T1000 (cell line): ENCODE measurements at places on chromosomes 1 and 21.

- no peak for DNase-seq
Measured at GRCh38 chr21:45152265-45152746, 77.9 kb downstream of the ADARB1 start.

GRCh38 chr1:241357366-241358340, 648 bp upstream of the RGS7 start:
- no peak for DNase-seq

GRCh38 chr1:152110860-152111514, 4.3 kb downstream of the TCHH start:
- no peak for DNase-seq

DNA sequence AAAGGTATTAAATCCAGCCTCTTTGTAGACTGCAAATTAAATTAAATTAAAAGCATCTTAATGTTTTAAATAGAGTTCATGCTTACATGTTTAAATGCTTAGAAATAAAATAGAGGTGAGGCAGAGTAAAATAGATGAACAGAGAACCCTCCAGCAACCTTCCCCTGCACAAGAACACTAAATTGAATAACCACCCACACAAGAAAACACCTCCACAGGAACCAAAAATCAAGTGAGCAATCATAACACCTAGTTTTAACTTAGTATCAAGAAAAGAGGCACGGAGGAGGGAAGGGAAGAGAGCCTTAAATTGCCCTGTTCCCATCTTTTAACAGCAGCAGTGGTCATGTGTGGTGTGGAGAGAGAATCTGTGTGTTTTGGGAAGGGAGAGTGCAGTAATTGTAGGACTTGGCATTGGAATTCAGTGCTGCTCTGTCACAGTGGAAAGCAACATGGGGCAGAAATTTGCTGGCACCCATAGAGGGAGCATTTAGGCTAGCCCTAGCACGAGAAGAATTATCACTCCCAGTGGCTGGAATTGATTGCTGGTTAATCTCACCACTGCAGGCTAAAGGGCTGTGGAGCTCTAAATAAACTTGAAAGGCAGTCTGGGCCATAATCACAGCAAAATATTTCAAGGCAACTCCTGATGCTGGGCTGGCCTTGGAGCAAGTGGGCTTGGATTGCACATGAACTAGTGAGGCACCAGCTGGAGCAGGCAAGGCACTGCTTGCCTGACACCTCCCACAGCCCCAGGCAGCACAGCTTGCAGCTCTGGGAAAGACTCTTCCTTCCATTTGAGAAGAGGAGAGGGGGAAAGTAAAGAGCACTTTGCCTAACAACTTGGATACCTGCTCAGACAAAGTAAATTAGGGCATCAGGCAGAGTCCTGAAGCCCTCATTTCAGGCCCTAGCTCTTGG, 1478.8 kb downstream of the NCAM2 start:
- DNase-seq, result no peak

DNA sequence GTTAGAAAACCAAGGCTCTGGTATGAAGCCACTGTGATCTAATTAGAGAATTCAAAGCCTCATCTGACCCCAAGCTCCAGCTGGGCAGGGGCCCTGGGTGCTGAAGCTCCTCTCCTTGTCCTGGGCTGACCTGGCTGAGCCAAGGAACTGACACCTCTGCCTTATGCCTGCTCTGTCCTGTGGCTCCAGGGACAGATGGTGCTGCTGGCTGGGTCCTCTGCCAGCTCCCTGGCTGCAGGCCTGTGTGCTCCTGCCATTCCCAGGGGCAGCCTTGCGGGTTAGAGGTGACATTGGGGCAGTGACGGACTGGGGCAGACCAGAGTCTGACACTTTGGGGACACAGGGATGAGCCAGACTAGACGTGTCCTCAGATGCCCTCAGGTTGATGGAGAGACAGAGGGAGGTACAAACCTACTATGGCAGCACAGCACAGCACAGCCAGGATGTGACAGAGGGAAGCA, 11.8 kb downstream of the ACOT11 start:
- DNase-seq, result no peak

- no peak for DNase-seq
Measured at GRCh38 chr1:44798481-44799365, 1.5 kb upstream of the PLK3 start.

DNA sequence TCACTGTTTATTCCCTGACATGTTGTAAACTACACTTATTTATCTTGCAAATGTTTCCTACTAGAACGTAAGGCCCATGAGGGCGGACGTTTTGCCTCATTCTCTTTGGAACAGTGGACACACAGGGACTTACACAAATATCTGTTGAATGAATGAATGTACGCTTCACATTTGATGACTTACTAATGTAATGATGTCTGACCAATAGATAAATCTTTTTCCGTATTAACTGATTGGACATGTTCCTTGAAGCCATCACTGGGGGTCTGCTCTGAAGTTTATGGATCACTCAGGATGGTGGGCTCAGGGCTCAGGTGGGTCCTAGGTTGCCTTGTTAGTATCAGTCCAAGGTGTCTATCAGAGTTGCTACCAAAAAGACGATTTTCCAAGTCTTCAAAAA, 763.2 kb upstream of the TPTE start:
- DNase-seq, result no peak

DNA sequence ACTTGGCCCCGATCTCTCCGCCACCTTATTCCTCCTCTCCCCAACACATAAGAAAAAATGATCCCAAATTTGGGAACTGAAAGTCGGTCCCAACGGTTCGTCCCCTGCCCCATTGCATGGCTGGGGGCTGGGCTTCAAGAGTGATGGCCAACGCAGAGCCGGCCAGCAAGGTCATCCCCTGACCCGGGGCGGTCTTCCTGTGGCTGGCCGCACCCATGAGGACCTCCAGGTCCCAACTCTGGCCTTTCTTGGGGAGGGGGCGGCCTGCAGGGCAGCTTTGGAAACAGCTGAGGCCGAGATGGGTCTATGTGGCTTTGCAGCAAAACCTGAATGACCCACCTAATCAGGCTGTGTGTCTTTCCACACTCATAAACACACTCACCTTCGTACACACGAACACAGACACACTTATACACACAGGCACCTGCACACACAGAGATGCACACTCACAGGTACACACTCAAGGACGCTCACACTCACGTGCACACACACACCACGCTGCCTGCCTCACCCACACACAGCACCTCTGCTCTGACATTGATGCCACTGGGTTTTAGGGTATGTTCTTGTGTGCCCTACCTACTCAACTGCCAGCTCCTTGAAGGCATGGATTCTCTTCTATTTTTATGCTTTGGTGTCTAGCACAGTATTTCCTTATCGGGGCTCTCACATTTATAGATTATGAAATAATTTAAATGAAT, 562 bp downstream of the DYNLT5 start:
- DNase-seq, result no peak

DNA sequence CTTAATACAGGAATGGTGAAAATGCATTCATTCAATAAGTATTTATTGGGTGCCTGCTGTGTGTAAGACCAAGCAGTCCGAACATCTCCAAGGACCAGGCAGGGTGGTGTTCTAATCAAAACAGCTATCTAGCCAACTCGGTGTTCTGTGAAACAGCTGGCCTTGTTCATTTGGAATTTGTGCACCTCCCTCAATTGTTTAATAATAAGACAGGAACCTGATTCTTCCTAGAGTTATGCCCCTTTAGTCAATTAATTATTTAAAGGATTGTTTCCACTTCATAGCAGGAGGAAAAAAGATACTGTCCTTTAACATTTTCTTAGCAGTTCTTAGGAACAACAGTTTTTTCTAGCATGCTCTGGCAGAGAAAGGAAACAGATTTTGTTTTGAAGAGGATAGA, 30.4 kb downstream of the S100A10 start:
- DNase-seq, result no peak

- DNase-seq, result no peak
Measured at GRCh38 chr1:163774978-163775620, 453.3 kb downstream of the NUF2 start.

DNA sequence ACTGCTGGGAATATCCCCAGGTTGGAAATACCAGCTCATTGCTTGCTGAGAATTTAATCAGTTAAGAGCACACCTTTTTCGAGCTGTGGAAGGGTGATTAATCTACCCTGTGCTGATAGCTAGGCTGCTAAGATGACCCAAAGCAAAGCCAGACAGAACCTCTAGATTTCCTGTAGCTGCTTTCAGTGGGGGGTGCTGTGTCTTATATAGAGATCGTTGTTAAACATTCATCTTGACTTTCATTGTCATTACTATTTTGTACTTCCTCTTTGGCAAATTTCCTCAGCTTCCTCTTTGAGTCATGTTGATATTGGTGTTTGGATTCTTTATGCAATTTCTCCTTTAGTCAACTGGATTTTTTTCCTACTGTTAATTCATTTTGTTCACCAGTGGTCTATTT, 155.3 kb downstream of the DISC1 start:
- DNase-seq, result no peak

DNA sequence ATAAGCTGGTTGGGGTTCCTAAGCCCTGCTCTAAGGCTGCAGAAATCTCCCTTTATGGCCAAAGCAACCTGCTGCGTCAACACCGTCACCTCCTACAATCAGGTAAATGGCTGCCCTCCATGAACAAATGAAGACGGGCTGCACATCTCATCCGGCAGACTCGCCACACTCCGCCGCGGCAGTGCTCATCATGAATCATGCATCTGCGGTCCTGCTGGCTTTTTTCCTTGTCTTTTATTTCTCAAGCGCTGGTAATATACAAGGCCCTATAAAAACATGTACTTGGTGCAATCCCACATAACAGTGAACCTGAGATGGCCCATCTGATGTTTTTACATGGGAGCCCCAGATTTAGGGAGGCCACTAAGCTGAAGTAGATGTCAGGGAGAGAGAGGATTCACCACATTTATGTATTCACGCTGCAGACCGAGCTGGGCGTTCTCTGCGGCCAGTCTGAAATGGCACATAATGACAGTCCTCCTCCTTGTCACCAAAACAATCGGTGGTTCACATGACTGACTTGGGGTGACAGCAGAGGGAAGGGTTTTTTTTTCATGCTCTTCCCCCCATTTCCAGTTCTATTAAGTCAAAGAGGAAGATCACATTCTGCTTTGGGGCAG, 91.6 kb downstream of the KAZN start:
- DNase-seq, result no peak

DNA sequence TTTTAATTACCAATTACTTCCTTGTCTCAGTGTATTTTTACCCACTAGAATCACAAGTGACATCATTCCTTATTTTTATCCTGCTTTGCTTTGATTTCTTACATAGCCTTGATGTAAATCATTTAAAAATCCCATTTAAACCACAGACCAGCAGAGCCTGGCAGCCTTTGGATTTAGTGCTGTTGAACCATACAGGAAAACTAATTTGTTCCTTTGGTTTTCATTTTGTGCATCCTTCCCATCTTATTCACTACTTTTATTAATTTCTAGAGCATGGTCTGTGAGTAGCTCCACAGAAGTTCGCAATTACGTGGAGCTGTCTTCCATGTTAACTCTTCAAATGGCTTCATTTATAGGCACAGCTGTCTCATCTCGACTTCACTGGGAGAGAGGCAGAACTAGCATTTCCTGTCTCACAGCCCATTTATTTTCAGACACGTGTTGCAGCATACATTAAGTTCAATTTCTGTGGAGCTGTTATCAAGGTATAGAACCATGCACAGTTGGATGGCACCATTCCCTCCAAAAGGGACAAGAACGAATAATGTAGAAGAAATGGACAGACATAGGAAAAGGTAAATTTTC, 235.3 kb downstream of the MRPL39 start:
- DNase-seq, result no peak

DNA sequence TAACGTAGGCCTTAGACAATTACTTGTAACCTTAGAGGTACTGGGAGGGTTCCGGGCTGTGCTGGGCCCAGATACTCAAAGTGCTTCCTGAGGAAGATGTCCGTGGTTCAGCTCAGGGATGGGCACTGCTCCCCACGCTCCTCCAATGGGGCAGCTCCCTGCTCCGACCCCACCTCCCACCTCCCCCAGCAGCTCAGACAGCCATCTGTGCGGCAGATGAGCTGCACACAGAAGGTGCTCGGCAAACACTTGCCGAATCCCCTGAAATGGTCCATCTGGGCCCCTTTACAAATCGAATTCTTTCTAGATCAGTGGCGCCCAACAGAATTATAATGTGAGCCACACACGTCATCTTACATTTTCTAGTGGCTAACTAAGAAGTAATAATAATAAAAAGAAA, 242.4 kb upstream of the RAB4A start:
- DNase-seq, result no peak

DNA sequence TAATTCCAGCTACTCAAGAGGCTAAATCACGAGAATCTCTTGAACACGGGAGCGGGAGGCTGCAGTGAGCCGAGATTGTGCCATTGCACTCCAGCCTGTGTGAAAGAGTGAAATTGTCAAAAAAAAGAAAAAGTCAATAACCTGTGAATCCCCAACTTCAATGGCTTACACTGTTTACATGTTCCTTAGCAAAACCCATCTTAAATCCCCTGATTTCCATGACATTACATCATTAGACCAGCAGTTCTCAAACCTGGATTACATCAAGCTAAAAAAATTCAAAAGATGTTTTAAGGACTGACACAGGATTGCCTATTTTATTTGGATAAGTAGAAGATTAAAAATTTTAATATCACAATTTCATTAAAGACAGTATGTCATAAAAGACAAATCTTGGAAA, 12.4 kb downstream of the GPBP1L1 start:
- DNase-seq, result no peak

DNA sequence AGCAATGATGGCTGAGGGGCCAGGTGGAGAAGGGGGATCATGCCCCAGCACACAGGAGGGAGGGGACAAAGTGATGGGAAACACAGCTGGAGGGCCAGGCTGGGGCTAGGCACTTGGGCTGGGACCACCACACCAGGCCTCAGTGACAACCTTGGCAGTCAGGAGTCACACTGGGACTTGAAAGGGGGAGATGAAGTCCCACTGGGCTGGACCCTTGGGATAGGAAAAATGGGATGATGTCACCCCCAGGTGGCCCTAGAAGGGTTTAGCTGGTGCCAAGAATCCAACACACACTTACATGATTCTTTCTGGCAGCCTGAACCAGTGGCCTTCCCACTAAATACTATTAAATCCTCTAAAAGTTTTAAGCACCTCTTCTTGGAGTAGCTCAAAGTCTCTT, 17.1 kb downstream of the ZBTB17 start:
- DNase-seq, result no peak

DNA sequence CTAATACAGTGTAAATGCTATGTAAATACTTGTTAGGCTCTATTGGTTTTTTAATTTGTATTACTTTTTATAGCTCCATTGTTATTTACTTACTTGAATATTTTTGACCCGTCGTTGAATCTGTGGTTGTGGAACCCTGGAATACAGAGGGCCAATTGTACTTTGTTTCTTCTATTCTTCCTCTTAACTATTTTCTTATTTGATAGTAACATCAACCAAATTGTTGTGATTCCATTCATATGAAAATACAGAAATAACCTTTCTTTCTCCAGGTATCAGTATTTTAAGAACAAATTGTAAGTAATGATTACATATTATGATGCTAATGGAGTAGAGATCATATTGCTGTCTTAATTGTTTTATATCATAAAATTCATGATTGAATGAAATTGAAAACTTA, 73.7 kb downstream of the FNBP1L start:
- DNase-seq, result no peak
